Prostate gland (tissue), 2 donors: ENCODE measurements at places on chromosomes 16 and 17. TPM values are rescaled to one million over a fixed set of nuclear protein-coding genes. Genes with fewer than 3 reads are reported as not detected.
A peak's percentile ranks its signal among the peaks of the same experiment; 100 is the strongest.

DNA sequence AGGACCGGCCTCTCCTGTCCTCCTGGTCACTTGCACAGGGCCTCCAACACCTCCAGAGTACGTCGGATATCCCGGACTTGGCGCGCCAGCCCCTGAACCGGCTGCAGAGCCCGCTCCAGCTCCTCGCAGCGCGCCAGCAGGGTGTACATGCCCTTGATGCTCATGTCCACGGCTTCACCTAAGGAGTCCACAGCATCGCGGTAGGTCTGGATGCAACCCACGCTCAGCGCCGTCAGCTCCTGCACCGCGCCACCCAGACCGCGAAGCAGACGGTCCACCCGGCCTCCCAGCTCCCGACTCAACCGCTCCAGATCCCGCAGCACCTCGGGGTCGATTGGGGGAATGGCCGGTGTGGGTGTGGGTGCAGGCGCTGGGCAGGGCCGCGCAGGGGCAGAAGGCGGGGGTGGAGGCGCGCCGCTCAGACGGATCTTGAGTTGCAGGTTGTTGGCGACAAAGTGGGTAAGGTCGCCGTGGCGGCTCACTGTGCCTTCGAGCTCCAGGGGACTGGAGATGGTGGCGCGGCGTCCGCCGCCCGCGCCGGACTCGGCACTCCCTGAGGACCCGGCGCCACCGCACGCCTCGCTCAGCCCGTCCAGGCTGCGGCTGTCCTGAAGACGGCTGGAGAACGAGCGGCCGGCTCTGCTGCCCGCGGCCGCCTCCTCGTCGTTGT, 804 bp downstream of the BORCS6 start:
- DNase-seq = peak; percentile 11
- H3K36me3 ChIP-seq = no peaks in the 10 kb centered on the region
- H3K4me1 ChIP-seq = peaks cover 14% of the 10 kb centered on the region

DNA sequence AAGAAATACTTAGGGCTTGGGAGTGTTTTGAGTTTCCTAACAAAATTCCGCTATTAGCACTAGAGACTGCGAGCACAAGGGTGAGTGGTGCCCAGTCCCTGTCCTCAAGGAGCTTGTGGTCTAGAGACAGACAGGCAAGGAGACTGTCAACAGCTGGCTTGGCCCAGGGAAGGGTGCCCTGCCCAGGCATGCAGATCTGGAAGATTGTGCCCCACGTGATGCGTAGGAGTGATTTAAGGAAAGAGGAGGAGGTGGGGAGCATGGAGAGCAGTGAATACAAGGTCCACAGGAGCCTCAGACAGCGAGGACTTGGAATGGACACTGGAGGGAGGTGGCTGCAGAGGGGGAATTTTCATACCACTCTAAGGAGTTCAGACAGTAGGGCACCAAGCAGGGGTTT, 25.0 kb downstream of the SCPEP1 start:
- no peak for DNase-seq
- H3K4me1 ChIP-seq = no peaks in the 10 kb centered on the region
- no peaks in the 10 kb centered on the region for H3K27me3 ChIP-seq
- H3K4me3 ChIP-seq = no peak overlapping the region

DNA sequence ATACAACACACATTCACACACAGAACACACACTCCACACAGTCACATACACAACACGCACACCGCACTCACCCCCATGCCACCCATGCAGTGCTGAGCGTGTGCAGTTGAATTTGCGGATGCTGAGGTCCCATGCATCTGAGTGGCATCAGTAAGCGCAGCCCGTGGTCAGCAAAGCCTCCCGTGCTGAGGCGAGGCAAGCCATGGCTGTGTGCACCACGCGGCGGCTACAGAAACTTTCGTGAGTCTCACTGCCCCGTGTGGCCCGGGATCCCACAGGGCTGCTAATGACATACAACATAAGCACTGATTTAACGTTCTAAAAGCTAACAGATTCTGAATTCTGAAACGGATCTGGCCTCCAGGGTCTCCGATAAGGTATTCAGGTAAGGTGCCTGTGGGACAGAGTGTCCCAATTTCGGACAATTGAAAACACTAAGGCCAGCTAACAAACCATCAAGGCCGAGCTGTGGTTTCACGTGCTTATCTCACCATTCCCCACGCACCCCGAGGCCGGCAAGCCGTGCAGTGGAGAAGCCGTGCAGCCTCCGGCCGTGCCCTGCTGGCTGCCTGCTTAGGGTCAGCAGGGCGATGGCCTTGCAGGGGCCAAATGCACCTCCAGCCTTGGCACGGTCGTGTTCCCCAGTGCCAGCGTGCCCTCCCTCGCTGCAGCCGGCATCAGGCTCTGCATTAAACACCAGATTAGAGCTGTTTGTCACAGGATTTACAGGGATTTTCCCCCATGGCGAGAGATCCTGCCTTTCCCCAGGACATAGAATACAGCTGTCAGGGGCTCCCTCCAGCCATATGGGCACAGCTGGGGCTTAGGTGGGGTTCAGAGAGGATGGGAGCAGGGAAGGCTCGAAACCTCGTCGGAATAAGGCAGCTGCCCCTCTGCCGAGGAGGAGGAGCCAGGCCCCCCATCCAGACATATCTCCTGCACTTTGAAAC, 191.7 kb downstream of the C16orf95 start:
- no peak overlapping the region for H3K4me3 ChIP-seq
- H3K27me3 ChIP-seq = peaks cover 1% of the 10 kb centered on the region
- DNase-seq = no peak

The SLC5A10 gene
- not detected for total RNA-seq

The CA5A gene
- total RNA-seq = not detected
